ENCODE measurements at places on chromosomes 5 and 9. TPM values are rescaled to one million over a fixed set of nuclear protein-coding genes. Genes with fewer than 3 reads are reported as not detected.

PCDHB9 gene
- 0.18 TPM for total RNA-seq

MAMDC4 gene
- 4.3 TPM for total RNA-seq

FOXD4L4 gene
- 0.24 TPM for total RNA-seq

TRPM6 gene
- total RNA-seq = 0.24 TPM

LAMC3 gene
- total RNA-seq = 0.08 TPM

ALDH7A1 gene
- total RNA-seq = 1.1 TPM

PLEKHG4B gene
- 0.05 TPM for total RNA-seq

PDCD1LG2 gene
- 1.9 TPM for total RNA-seq

SLC6A18 gene
- total RNA-seq = not detected

LEAP2 gene
- 1.5 TPM for total RNA-seq

LRRC70 gene
- total RNA-seq = 0.74 TPM

EQTN gene
- not detected for total RNA-seq

ZDHHC12 gene
- 67.2 TPM for total RNA-seq

GRCh38 chr5:144144956-144145751 lies 25.3 kb downstream of the YIPF5 start:
- DNase-seq = no peak

GRCh38 chr9:96758845-96759673 lies 18.8 kb downstream of the ZNF510 start:
- DNase-seq = no peak

DNA sequence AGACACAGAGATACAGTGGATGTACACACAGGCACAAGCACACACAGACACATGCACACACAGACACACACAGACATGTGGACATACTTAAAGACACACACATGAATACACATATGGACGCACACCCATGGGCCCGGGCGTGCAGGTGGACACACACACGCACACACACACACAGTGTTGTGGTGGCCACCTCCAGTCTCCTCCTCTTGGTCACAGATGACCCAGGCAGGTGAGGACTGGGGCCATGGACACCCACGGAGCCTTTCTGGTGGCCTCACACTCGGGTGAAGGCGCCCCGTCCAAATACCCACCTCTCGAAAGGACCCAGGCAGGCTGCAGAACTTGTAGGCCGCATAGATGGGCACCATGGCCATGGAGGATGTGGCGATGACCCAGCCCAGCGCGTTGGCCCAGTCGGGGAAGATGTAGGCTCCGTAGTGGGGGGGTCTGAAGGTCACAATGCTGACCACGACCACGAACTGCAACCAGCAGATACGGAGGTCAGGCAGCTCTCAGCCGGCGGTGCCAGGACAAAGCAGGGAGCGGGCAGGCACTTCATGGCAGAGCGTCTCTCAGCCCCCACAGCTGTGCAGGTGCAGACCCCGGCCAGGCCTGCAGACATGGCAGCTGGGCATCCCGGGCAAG lies 42.5 kb downstream of the SLC6A3 start:
- DNase-seq = no peak

- no peak for DNase-seq
These were observed 14.3 kb downstream of the GPX3 start for GRCh38 chr5:151034422-151035379.

- no peak for DNase-seq
These were observed 626.7 kb upstream of the ADAMTS16 start for GRCh38 chr5:4513381-4513780.

GRCh38 chr5:77824981-77825380 lies 48.8 kb upstream of the TBCA start:
- DNase-seq = no peak

- DNase-seq = no peak
These were observed 60.5 kb upstream of the C9orf72 start for GRCh38 chr9:27633764-27634163.

GRCh38 chr9:96140296-96141127 lies 161.5 kb downstream of the HSD17B3 start:
- DNase-seq = no peak

DNA sequence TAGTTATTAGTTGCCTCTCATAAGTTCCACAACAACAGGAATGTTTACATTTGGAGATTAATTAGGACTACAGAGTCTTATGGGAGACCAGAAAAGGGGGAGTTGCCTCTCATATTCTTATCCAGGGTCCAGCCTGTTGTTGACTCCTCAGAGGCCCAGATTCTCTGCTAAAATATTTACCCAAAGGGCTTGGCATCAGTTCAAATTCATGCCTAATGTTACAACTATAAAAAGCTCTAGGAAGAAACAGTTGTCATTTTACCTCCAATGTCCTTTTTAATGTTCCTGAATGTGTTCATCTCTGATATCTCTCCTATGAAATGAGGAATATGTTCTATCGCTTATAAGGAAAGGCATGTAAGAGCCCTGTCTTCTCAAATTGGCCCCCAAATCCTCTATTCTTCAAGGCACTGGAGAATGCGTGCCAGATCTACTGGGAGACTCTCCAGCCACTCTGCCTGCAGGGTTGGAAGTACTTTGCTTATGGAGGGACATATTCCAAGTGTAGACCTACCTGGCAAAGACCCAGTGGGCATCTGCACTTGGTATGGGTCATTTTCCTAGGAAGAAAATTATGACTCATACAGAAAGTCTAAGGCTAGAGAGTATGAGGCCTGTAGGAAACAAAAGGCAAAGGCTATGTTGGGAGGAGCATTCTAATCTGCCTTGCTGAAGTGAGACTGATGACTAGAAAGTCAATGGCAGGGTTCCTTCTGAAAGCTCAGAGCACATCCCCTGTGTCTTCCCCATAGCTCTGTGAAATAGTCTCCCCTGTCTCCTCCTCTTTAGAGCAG lies 192.6 kb downstream of the ESM1 start:
- no peak for DNase-seq

DNA sequence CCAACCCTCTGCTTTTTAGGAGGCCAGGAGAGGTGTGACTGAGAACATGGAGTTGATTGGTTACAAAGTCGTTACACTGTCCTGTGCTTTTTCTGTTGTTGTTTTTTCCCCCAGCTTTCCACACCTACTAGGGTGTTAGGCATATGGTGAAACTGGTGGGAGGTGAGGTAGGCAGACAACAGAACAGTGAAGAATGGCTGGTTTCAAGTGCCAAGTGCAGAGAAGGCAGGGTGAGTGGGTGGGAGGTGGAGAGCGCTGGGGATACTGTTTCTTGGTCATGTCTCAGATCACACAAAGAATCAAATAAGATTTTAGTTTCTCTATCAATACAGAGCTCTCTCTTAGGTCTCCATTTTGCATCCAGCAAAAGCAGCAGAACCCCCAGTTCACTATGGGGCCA lies 2.2 kb upstream of the SPTAN1 start:
- no peak for DNase-seq

DNA sequence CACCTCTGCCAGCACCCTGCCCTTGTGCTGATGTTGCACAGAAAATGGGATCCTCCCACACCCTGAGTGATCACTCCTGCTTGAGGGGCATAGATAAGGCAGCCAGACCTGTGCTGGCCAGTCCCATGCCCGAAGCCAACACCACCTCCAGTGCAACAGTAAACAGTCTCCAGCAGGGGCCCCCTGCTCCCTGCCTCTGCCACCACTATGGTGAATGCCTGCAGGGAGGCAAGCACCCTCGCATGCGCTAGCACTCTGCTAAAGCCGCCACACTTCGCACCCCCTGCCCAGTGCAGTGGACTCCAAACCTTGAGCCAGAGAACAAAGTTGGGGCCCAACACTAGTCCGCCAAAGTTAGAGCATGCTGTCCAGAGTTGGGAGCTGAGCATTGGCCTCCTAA lies 118.7 kb downstream of the PJA2 start:
- DNase-seq = no peak

DNA sequence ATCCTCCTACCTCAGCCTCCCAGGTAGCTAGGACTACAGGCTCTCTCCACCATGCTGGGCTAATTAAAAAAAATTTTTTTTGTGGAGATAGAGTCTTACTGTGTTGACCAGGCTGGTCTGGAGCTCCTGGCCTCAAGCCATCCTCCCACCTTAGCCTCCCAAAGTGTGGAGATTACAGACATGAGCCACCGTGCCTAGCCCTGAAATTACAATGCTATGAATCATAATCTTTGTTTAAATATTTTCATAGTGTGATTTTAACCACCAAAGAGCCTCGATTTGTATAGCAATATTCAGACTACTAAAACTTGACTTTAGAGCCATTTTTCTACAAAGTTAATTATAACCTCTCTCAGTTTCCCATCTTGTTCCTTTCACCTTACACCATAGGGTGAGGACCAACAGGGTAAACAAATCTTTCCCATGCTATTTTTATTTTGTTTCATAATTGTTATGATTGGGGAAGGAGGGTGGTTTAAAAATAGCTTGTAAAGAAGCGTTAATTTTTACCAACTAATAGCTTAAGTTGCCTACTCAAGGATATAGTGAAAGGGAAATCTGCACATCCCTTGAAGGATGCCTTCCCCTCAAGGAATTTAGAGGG lies 32.7 kb downstream of the UBE2D2 start:
- DNase-seq = no peak

DNA sequence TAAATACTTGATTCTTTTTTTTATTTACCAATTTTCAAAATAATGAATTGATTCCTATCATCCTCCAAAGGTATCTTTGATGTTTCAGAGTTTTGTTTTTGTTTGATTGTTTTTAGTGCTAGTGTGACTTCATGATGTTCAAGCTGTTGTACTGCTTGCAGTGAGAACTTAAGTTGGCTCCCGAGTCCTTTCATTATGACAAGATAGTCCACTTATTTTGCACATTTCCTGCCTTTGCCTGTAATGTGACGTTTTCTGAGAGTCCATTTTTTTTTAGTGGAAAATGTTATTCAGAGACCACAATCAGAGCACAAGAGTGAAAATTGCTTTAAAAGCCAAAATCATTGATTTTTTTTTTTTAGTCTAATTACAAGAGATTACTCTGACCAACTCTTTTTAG lies 60.1 kb upstream of the FCHO2 start:
- no peak for DNase-seq

- DNase-seq = no peak
These were observed 626.3 kb upstream of the CCNG1 start for GRCh38 chr5:162811071-162811470.

DNA sequence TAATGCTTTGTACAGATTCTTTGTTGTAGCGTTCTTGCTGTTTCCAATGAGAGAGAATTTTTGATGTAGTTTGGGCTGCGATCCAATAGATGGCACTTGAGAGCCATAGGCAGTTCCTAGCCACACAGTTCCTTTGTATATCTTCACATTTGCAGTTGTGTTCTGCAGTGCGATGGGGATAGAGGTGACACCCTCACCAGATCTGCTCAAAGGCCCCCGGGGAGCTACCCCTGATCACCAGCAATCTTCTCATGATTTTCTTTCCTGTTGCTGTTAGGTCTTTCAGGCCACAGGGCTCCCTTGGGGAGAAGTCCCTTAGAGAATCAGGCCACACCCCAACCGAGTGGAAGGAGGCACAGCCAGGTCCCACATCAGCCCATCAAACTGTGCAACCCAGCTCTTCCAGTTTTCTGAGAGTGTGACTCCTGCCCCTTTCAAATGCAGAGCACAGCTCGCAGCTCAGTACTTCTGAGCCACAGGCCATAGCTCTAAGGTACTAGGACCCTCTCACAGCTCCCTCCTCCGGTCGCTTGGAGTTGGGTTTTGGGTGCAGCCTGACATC lies 353.7 kb downstream of the SLCO4C1 start:
- no peak for DNase-seq

- DNase-seq = no peak
These were observed 29.4 kb upstream of the HSD17B3 start for GRCh38 chr9:96331236-96331947.

DNA sequence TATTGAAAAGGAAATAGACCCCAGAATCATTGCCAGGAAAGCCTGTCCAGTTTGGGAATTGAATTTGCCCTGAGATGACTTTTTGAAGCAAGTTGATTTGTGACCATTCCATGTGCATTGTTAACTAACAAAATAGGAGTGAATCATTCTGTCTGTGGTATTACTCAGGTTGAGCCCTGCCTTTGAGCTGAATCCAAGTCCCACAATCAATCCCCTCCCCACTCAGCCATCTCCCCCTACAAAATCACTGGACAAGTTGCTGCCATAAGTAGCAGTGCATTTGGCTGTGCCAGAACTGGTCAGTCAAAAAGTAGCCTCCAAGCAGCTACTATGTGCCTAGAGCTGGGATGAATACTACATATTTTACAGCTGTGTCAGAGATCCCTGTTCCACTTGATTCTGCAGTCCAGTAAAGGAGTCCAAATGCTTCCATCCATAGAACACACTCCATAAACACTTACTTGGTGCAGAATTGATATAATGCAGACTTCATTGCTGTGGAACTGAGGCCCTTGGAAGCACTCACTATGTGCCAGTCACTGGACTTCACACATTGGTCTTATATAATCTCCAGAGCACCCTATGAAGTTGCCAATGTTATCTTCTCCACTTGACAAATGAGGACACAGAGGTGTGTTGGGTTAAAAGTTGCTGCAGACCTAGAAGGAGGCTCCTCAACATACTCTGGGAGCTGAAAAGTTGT lies 96.1 kb downstream of the ZNF462 start:
- no peak for DNase-seq

- DNase-seq = no peak
These were observed 33.9 kb downstream of the HABP4 start for GRCh38 chr9:96483733-96484390.

- no peak for DNase-seq
These were observed 176.7 kb downstream of the PRDM9 start for GRCh38 chr5:23684103-23684502.

DNA sequence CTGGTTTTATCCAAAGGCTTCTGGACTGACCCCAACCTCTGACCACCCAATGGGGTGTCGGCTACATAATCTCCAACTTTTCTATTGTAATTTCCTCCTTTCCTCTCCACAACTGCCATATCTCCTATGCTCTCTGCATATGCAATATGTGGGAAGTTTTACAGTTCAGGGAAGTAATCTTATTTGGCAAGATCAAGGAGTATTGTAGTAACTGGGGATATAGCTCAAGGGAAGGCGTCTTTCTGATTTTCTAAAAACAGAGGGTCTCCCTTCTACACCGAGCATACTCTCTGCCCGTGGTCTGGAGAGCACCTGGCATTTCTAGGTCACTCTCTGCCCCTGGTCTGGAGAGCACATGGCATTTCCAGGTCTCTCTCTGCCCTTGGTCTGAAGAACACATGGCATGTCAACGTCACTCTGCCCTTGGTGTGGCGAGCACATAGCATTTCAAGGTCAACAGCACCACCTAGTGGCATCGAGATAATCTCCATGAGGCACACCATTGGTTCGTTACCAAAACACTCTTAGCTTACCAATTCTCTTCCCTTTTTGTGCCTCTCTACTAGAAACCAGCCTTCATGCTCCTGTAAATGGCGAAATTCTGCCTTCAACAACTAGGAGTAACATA lies 616.4 kb upstream of the NUDT12 start:
- DNase-seq = peak; percentile 19

- no peak for DNase-seq
These were observed 756 bp upstream of the PRR7 start for GRCh38 chr5:177445917-177446199.
